ENCODE measurements at places on chromosomes 2 and 18.
A peak's percentile ranks its signal among the peaks of the same experiment; 100 is the strongest.

GRCh38 chr2:218019411-218020060 is 16.7 kb upstream of the TNS1 start:
- no peak for DNase-seq

DNA sequence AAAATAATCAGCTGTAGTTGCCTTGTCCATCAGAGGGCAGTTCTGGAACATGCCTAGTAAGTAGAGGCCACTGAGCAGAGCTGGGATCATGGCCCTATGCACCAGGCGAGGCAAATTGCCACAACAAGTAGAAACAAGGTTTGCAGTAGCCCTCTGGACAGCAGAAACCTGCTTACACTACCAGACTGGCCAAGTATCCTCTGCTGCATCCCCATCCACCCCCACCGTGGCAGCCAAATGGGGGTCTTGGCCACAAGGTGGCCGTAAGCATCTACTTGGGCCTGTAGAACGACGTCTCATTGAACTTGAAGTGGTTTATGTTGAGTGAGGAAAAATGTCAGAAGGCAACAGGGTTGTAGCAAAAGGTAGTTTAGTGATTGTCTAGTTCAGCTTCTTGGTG is 241.2 kb downstream of the ALPK2 start:
- no peak for DNase-seq

DNA sequence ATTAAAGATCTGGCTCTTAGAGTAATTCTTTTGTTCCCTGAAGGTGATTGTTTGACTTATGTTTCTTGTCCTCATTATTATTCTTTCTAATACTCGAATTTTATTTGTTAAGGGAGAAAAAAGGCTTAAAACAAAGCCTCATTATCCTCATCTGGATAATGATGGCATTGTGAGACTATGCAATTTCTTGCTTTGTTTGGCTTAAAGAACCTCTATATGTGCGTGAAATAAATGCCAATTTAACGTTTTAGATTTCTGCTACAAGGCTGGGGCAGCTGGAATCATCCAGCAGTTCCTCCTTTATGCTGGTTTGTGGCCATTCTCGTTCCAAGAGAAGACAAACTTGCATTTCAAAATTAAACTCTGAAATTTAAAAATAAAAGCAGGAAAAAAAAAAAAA is 4.9 kb upstream of the DPYSL5 start:
- DNase-seq: no peak

DNA sequence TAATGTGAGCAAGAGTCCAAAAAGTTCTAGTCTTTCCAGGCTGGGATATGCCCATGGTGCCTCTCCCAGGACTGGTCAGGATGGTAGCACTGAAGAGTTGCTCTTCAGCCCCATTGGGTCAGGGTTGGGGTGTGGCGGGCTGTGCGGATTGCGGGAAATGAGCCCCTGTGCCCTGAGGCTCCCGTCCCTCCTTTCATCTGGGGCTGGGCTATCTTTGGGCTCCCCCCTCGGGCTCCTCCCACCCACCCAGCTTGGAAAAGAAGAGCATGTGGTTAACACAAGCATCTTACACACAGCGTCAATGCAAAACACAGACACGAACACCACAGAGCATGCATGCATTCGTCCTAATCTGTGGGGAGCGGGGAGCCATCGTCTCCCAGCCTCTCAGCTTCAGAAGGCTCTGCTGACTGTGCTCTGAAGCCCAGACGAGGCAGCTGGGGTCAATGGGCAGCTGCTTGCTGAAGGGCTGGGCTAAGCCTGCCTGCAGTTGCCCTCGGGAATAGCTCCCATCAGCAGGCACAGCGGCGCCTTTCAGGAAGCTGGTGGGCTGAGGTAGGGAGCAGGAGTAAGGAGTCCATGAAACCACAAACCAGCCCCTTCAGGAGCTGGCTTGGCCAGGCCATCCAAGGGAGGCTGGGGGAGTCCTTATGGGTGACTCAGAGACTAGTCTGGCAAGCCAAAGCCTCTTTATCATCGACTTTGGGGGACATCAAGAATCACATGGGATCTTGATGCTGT is 112.9 kb downstream of the CLIP4 start:
- DNase-seq: peak; percentile 31

DNA sequence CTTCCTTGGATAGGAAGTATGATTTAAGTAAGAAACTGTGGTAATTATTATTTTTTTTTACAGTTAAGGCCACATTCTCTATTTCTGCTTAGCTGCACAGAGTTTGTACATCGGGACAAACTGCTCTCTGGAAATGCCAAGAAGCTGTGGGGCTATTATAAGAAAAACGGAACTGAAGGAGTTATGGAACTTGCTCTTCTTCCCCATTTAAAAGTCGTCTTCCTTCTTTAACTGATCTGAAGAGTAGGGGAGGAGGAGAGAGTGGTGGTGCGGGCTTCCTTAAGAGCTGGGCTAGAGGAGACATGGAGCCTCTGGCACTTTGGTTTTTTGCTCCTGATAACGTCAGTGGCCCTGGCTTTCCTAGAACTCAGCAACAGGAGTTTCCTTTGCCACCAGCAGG is 54.4 kb downstream of the RAB31 start:
- DNase-seq: no peak
